ENCODE measurements at places on chromosomes 1 and 21. TPM values are rescaled to one million over a fixed set of nuclear protein-coding genes. Genes with fewer than 3 reads are reported as not detected.

Gene SUMO3
- 31.5 TPM for total RNA-seq

Gene KRTAP8-1
- not detected for total RNA-seq

Gene CELA2B
- total RNA-seq, result not detected

Gene KRTAP7-1
- not detected for total RNA-seq

Gene DCST1
- total RNA-seq, result 0.32 TPM

Gene SIK1
- 14.7 TPM for total RNA-seq

Gene PRRX1
- 0.37 TPM for total RNA-seq

Gene PTAFR
- 1.3 TPM for total RNA-seq

Gene PTGS2
- 0.91 TPM for total RNA-seq

Gene IGFN1
- not detected for total RNA-seq

Gene HUNK
- not detected for total RNA-seq

Gene PDXK
- total RNA-seq, result 127 TPM

Gene A3GALT2
- not detected for total RNA-seq

Gene CR1L
- 0.15 TPM for total RNA-seq

Gene OR2L5
- not detected for total RNA-seq

Gene ZFP69B
- 0.27 TPM for total RNA-seq

Measured in HCT116 (cell line).